ENCODE measurements at places on chromosomes 7 and 10. TPM values are rescaled to one million over a fixed set of nuclear protein-coding genes. Genes with fewer than 3 reads are reported as not detected.

DNA sequence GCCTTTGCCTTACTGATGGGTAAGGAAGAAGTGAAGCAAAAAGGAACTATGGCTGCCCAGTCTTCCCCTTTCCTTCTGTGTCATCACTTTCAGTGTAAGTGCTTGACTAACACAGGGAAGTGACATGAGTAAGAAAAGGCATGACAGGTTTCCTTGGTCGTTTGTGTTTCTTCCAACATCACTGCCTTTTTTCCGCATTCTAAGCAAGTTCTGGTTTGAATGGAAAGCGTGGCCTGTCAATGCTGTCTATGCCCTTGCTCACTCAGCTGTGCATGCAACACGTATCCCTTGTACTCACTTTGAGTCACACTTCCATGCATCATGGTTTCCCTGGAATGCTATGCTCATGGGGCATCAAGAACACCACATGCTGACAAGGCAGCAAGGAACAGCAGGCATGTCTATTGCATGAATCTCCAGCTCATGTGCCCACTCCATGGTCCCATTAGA is 111.8 kb downstream of the OAT start:
- DNase-seq: no peak

MARVELD1 gene
- 23.7 TPM for total RNA-seq

GRCh38 chr10:89685936-89686335 is 15.5 kb upstream of the KIF20B start:
- peak; percentile 16 for DNase-seq

DNAH11 gene
- 4.7 TPM for total RNA-seq

TMEM225B gene
- total RNA-seq: not detected

GRCh38 chr7:71694665-71695064 is 562.7 kb downstream of the GALNT17 start:
- no peak for DNase-seq

GRCh38 chr10:69049566-69049961 is 38.3 kb upstream of the SRGN start:
- DNase-seq: no peak

DNA sequence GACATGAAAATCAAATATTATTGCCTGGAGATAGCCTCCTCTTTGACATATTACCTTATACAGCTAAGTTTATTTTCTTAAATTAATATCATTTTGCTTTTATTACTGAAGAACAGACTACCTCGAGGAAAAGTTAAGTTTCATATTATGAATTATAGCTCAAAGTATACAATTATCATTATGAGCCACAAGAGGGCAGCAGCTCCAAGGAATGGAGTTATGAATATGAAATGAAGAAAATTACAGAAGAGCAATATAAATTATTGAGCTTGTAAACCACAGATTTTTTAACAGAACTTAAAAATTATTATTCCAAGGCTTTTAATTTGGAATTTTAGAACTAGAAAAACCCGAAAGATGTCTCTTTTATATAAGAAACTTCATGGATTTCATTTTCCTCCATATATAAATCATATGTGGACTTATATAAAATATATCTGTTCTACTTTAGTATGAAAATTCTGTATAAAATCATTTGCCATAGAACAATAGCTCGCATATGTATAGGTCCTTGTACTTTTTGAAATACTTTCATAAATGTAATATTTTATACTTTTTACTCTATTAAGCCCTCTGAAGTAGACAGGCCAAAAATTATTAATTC is 40.1 kb downstream of the IQUB start:
- DNase-seq: peak; percentile 53

GRCh38 chr7:1124164-1124563 is 35.8 kb downstream of the ZFAND2A start:
- no peak for DNase-seq

GRCh38 chr10:31064348-31064747 is 32.7 kb upstream of the ZNF438 start:
- DNase-seq: no peak

CALU gene
- total RNA-seq: 179 TPM

DNA sequence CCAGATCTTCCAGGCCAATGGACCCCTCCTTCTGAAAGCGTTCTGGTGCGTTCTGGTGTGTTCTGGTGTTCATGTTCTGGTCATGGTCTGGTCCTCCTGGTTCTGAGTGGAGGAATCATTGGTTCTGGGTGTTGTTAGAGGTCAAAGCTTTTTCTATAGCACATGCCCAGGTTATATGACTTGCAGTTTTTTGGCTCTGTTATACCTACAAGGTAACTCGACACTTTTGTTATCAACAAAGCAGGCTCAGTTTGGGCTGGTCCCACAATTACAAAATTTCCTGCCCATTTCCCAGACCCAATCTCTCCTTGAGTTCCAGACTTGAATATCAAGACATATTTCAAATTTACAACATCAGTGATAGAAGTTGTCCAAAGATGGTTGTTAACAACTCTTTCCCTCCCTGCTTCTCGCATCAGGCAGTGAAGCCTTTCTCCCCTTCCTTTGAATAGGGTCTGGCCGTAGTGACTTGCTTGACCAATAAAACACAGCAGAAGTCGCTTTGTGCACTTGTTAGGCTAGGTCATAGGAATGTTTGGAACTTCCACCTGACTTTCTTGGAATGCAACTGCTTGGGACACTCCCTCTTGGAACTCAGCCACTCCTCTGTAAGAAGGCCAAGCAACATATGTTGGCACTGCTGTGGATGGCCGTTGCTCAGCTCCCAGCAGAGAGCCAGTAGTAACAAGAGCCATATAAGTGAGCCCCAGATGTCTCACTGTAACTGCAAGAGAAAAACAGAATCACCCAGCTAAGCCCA is 83.1 kb upstream of the STEAP1B start:
- DNase-seq: peak; percentile 77

DNA sequence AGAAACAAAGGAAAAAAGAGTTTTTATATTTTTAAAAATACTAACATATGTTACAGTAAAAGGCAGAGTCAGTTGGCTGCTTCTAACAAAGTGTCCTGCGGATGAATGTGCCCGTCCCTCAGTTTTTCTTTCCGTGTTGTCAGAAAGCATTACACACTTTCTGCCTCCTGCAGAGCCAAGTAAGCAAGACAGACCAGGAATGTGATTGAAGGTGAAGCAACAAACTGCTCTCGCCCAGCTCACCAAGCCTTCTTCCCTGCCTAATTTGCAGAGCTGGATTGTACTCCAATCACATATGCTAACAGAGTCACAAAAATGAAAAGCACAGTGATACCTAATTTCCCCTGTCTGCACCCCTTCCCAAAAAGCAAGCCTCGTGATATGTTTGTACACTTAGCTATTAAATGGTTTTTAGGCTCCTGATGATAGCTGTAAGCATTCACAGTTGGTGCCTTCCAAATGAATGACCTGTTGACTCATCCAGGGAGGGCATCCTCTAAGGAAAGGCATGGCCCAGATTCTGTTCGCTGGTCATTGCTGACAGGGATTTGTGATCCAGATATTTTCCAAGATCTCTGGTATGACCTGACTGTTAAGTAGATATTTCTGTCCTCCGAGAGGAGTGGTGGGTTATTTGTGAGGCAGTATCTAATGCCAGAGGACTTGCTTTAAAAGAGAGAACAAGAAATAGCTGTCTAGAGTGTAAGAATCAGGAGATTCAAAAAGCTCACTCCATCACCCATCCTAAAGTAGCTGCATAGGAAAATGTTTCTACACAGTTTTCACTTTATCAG is 187.3 kb upstream of the PLXDC2 start:
- DNase-seq: peak; percentile 28

DNA sequence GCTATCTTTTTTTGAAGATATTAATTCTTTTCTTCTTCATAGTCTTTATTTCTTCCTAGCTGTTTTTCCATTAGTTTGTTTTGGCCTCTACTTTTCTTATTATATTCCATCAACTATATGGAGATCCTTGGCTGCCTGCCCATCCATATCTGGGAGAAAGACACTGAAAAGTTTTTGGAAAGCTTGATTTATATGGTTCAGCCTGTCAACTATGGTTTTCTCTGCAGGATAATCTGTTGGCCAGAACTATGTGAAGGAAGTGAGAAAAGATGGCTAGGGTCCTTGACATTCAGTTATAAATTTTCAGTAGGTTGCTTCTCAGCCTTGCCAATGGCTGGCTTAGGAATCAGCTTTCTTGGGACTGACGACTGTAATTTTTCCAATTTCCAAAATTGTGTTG is 10.0 kb upstream of the CDK14 start:
- no peak for DNase-seq

- no peak for DNase-seq
These were observed 100.1 kb upstream of the STK17A start for GRCh38 chr7:43482679-43483252.

GRCh38 chr10:90293616-90294015 is 564.2 kb downstream of the HTR7 start:
- DNase-seq: no peak

- DNase-seq: no peak
These were observed 13.6 kb upstream of the STN1 start for GRCh38 chr10:103931603-103932002.

DNA sequence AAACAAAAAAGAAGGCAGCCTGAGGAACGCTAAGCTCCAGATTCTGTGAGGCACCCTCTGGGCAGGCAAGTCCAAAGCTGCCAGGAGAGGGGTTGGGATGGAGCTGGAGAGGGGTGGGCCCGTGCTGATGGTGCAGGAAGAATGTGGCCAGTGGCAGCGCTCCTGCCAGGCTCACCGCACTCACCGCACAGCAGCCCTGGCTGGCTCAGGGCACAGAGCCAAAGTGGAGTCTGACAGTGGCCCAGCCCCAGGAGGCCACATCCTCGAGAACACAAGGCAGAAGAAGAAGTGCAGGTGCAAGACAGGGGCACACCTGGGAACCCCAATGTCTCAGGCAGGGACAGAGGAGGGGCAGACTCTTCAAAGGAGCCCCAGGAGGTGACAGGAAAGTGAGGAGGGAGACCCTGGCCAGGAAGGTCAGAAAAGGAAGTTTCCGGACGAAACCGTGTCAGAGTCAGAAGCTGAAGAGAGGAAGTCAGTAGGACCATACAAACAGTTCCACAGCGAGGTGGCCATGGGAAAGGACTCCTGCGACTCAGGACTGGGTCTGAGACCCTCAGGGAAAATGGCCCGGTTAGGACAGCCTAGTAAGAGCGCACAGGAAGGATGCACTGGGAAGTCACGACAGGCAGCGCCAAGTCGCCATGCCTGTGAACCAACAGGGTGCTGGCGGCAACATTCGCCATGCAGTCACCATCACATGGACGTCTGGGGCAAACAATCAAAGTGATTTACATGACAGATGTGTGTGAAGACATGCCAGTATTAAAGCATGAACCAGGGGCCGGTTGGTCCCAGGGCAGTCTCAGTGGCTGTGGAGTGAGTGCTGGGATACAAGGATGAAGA is 54.4 kb downstream of the COBL start:
- DNase-seq: no peak

GRCh38 chr7:3989723-3990122 is 688.7 kb downstream of the SDK1 start:
- no peak for DNase-seq

- no peak for DNase-seq
These were observed 87.2 kb upstream of the LRRTM3 start for GRCh38 chr10:66838656-66839055.

- DNase-seq: no peak
These were observed 4.8 kb upstream of the RET start for GRCh38 chr10:43071865-43072650.

UTF1 gene
- total RNA-seq: 12.2 TPM

DNA sequence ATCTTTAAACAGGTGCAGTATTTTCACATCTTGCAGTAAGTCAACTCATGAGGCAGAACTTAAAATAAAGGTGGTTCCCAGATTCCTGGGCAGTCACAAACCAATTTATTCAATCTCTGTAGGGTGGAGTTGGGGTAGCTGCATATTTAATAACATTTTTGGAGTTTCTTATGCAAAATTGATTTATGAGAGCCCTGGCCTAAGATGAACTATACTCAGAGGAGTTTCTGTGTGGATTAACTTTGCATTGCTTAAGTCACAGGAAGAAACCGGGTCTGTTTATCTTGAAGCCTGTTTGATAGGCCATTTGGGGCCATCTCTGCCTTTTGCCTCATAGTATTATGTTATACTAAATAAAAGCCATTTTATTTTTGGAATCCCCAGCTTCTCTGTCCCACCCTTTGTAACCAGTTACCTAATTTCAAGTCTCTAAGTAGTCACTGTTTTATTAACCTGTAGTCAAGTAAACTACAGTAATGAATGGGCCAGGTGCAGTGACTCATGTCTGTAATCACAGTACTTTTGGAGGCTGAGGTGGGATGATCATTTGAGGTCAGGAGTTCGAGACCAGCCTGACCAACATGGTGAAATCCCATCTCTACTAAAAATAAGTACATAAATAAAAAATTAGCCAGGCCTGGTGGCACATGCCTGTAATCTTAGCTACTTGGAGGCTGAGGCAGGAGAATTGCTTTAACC is 104.4 kb upstream of the FAM3C start:
- no peak for DNase-seq

DNA sequence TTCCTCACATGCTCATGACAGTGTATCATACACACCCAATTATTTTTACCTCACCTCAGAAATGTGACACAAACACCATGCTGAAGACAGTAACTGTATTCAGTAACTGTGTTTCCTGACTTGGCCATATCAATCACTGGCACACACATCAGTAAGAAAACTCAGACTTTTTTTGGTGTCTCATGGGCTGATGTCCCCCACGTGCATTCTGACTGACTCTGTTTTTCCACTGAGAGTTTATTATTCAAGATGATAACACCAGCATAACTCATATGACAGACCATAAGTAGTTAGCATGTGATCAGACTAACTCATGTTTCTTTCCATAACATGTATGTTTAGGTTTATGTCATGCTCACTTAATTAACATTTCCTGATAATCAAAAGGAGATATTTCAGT is 124.8 kb downstream of the CD36 start:
- DNase-seq: no peak

DNA sequence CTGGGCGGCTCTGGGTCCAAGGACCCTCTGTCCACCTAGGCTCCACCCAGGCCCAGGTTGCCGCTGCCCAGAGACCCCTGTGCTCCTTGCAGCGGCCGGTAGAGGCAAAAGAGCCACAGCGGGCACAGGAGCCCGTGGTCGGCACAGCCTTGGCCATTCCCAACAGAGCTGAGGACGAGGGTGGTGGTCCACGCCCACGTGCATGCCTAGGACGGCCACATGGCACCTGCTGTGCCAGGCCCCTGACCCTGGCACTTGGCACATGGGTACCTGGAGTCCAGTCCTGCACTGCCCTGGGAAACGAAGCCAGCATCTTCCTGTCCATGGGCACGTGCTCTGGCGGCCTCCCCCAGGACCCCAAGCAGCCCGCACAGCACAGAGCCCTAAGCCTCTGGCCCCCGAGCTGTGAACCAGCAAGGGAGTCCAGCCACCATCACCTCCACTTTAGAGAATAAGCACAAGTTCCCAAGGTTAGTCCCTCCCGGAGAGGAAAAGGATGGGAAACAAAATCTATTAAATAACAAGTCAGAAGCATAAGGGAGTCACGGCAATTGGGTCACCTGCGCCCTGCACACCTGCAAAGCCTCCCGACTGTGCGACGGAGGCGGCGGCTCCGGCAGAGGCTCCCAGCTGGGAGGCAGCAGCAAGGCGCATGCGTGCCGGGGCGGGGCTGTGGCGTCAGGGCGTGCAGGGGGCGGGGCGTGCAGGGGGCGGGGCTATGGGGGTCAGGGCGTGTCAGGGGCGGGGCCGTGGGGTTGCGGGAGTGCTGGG is 59.1 kb downstream of the STK32C start:
- peak; percentile 65 for DNase-seq

- peak; percentile 77 for DNase-seq
These were observed 14.9 kb upstream of the CRCP start for GRCh38 chr7:66099551-66100407.
